ENCODE measurements at places on chromosomes 6 and 20.

DNA sequence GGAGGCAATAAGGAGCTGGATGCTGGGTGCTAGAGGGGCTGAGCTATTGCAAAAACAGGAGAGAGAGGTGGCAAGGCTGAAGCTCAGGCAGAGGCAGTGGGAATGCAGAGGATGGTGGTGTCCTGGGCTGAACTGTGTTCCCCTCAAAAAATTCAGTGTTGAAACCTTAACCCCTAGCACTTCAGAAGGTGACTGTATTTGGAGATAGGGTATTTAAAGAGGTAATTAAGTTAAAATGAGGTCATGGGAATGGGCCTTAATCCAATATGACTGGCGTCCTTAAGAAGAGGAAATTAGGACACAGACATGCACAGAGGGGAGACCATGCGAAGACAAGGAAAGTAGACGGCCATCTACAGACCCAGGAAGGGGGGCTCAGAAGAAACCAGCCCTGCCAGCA, 11.5 kb upstream of the MMP9 start:
- no peak for DNase-seq

GRCh38 chr20:16821211-16822089, 73.3 kb downstream of the OTOR start:
- no peak for DNase-seq

GRCh38 chr20:33318096-33318429, 35.0 kb downstream of the BPIFB1 start:
- DNase-seq, result no peak

DNA sequence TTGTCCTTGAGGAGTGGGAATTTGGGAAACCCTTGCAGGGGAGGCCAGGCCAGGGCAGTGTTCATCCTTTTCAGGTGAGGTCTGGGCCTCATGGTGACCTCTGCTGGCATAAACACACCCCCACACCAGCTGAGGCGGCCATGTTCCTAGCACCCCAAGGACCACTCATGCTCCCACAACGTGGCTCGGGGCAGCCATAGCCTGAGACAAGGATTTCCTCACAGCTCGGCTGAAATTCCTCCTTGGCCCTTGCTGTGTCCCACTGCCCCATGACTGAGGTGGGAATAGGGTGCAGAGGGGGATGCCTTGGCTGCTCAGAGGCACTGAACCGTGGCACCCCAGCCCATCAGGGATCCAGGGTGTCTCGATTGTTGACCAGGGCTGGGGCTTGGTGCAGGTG, 27.3 kb upstream of the SPDEF start:
- no peak for DNase-seq

- DNase-seq, result no peak
Measured at GRCh38 chr20:53712212-53712977, 118.8 kb upstream of the ZNF217 start.

DNA sequence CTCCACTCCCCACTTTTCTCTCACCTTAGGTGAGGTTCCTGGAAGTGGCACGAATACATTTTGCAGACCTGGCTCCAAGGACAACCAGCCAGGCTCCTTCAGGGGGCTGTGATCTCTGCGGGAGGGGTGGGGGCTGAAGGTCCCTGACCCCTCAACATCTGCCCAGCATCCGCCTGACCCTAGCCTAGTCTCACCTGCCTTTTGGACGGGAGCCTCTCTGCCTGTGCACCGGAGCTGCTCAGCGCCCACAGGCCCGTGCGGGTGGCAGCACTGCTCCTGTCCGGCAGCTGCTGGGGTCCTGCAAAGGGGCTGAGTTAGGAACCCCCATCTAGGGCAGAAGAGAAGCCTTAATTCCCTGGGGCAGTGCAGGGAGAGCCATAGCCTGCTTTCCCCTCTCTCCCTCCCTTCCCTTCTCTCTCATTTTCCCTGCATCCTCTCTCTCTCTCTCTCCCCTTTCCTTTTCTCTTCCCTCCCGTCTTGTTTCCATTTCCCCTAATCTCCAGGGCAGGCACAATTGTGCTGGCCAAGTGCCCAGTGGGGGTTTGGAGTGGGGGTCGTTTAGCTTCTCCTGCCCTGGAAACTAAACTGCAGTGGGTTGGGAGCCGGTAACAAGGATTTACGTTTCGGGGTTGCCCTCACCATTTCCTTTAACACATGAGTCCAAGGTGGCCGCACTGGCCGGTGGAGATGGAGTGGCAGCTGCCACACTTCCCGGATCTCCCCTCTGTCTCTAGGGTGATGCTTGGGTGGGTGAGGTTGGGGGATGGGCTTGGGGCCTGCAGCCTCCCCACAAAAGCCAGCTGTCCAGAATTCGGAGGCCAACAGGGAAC, 54.1 kb downstream of the CTCFL start:
- no peak for DNase-seq

Data from NCI-H1417 treated with DMSO at 0.1 percent for 48 hours (cell line).